ENCODE measurements at places on chromosomes 7 and 10.

GRCh38 chr10:66519616-66520015, 406.2 kb upstream of the LRRTM3 start:
- no peak for DNase-seq

- no peak for DNase-seq
Measured at GRCh38 chr10:690372-691161, 1.1 kb upstream of the DIP2C start.

- no peak for DNase-seq
Measured at GRCh38 chr7:106520962-106521514, 139.9 kb downstream of the CCDC71L start.

DNA sequence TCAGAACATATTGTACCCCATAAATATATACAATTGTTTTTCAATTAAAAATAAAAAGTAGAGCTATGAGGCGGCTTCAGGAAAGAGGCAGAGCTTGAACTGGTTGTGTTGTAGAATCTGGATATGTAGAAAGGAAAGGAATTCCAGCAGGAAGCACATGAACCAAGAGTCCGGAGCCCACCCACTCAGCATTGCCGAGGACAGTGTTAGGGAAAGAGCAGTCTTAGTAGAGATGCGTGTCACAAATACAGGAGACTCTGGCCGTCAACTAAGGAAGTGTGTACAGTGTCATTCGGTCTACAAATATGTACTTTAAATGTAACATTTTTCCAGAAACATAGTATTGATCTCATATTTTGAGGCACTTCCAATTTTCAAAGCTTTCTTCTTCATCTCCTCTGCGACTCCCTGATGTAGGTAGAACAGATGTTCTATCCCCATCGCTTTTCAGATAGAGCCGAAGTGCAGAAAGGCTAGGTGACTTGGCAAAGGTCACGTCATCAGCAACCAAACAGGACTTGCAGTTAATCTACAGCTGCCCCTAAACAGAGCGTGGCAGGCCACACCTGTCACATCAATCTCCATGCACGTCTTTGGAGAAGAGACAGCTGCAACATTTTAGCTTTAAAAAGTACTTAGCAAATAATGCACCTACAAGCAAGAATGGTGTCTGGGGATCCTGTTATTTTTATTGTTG, 25.3 kb upstream of the GJD4 start:
- no peak for DNase-seq

GRCh38 chr10:29306688-29307087, 17.8 kb downstream of the LYZL1 start:
- no peak for DNase-seq

DNA sequence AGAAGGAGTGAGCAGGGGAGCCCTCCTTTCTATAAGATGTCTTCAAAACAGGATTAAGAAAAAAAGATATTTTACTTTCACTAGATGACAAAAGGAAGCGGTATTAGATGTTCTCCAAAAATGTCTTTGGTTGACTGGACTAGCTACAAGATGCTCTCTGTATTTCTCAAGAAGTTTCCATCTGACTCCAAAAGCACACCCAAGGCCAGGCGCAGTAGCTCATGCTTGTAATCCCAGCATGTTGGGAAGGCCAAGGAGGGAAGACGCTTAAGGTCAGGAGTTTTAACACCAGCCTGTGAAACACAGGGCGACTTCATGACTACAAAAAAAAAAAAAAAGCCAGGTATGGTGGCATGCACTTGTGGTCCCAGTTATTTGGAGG, 84.5 kb downstream of the PIP4K2A start:
- DNase-seq = no peak

- DNase-seq = no peak
Measured at GRCh38 chr10:79249186-79250121, 97.8 kb upstream of the PPIF start.

- peak; percentile 72 for DNase-seq
Measured at GRCh38 chr10:17003151-17003550, 126.5 kb downstream of the CUBN start.

DNA sequence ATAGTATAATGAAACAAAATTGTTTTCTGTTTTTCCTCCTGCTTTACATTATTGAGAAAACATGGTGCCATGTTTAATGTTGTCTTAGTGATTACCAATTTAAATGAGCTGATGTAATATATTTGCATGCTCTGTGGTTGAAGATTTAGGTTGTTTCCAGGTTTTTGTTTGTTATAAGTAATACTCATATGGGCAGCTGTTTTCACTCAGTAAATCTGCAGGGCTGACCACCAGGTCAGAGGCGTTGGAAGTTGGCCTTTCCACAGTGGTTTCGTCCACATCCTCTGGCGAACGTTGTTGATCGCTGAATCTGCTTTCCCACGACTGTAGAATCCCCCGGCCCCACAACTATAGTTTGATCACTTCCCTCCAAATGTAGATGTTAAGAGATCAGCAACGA, 21.6 kb upstream of the PURB start:
- DNase-seq = no peak

GRCh38 chr10:123807444-123808035, 84.1 kb downstream of the CPXM2 start:
- DNase-seq = no peak

GRCh38 chr10:35640474-35640873, 1.6 kb downstream of the FZD8 start:
- no peak for DNase-seq

- no peak for DNase-seq
Measured at GRCh38 chr7:20038676-20039075, 178.5 kb downstream of the MACC1 start.

DNA sequence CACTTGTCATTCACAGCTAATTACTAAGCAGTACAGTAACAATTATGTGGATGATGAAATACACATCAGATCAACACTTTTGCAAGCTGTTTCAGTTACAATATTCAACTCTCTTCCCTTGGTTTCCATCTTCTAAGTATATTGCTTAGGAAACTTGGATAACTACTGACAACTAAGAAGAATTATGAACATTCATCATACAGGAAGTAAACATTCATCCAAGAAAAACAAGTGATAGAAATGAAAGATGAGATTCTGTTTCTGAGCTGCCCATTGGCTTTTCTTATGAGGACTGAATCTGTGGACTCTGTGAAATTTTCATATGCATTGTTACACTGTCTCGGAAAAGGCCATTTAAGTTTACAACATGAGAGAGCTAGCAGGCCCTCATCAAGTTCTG, 240.2 kb downstream of the PRKG1 start:
- no peak for DNase-seq

- peak; percentile 8 for DNase-seq
Measured at GRCh38 chr10:15254808-15255648, 86.5 kb upstream of the NMT2 start.

GRCh38 chr10:93412801-93413200, 69.3 kb downstream of the MYOF start:
- no peak for DNase-seq

- no peak for DNase-seq
Measured at GRCh38 chr10:14056610-14057332, 274.0 kb downstream of the FRMD4A start.

GRCh38 chr10:58742141-58742540, 229.5 kb downstream of the BICC1 start:
- DNase-seq = no peak

DNA sequence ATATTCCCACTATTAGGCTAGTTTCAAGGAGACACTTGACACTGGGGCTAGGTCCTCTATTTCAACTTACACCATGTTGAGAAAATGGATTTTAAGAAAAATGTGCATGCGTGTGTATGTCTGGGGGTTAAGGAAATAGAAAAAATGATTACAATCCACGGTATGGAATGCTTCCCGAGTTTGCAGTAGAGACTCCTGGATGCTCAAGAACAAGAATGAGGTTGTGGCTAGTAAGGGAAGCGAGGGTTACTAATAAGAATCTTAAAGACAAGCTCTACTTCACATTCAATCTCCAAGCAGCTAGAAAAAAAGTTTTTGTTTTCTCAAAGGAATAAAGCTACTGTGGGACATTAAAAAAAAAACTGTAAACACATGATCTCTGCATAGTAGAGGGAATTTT, 54.7 kb downstream of the ANK3 start:
- no peak for DNase-seq

DNA sequence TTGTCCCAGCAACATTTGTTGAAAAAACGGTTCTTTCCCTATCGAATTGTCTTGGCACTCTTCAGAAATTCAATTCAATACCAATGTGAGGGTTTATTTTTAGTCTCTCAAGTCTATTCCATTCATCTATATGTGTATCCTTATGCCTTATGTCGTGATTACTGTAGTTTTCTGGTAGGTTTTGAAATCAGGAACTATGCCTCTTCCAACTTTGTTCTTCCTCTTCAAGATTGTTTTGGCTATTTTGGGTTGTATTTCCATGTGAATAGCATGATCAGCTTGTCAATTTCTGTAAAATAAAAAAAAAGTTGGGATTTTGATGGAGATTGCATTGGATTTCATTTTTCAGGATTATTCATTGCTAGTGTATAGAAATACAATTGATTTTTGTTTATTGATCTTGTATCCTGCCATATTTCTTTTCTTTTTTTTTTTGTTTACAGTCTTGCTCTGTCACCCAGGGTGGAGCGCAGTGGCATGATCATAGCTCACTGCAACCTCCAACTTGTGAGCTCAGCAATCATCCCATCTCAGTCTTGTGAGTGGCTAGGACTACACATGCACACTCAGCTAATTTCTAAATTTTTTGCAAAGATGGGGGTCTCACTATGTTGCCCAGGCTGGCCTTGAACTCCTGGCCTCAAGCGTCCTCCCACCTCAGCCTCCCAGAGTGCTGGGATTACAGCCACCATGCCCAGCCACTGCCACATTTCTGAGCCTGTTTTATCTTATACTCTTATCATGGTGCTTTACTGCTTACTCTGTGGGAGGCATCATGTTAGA, 46.2 kb upstream of the MKLN1 start:
- DNase-seq = no peak

- no peak for DNase-seq
Measured at GRCh38 chr7:156466272-156466671, 174.3 kb upstream of the RNF32 start.

GRCh38 chr7:43513251-43513650, 69.7 kb upstream of the STK17A start:
- no peak for DNase-seq

DNA sequence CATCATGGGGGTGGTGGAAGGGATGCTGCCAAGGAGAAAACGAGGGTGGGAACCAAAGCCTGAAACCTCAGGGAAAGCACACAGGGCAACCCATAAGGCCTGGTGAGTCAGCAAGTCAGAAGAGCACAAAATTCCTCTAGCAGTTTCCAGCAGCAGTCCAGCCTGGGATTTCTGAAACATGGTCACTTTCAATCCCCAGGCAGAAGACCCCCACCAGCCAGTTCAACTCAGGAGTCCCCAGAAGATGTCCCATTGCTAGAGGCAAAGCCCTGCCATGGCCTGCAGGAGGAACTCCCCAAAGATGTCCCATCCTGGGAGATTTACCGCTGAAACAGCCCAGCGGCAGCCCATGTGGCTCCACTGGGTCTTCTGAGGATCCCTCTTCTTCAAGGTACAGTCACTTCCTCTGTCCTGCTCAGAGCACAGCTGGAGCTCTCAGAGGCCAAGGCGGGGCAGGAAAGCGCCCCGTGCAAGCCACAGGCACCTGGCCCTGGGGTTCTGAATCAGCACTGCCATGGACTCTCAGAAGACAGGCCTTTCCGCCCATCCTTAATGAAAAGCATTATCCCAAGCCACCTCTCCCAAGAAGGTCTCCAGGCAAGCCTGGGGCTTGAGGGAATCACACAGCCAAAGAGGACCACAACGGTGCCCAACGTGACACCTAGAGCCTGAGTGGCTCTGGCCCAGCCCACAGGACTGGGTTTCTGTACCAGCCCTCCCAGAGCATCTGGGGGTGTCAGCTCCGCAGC, 196.9 kb downstream of the GRID1 start:
- DNase-seq = no peak

DNA sequence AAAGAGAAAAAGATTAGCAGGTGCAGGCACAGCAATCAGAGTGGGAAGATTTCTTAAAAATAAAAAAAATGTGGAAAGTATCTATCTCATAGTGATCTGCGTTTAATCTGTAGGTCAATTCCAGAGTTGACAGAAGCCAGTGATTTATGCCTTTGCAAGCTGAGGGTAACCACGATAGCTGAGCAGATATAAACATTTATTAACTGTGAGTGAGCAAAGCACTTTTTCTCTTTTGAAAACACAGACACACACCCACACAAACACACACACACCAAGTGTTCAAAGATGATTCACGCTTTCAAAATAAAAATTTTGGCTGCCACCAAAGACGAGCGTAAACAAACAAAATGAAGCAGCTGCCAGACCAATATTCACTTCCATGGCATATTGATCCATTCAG, 243.2 kb upstream of the SLC26A5 start:
- no peak for DNase-seq

GRCh38 chr10:70109064-70109729, 23.4 kb downstream of the AIFM2 start:
- no peak for DNase-seq

GRCh38 chr10:36725581-36726520, 399.5 kb upstream of the ANKRD30A start:
- no peak for DNase-seq

GRCh38 chr7:16744518-16745250, 8.9 kb upstream of the TSPAN13 start:
- DNase-seq = no peak

DNA sequence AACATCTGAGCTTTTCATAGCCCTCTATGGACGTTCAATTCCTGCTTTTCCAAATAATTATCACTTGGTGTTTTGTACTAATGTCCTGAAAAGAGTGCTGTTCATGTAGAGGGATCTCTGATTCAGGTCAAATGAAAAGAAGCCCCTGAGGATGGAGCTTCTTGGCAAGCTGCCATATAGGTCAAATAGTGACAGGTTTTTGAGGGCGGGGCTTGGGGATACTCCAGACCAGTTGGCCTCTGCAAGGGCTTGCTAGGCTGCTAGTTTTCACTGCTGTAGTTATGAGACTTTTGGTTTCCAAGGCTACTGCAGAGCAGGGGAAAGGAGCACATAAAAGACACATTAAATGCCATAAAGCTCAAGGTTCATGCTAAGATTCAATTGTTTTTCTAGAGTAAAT, 257.2 kb upstream of the CACNA2D1 start:
- DNase-seq = no peak

GRCh38 chr10:91366704-91367103, 43.4 kb upstream of the HECTD2 start:
- no peak for DNase-seq

- no peak for DNase-seq
Measured at GRCh38 chr10:69687426-69687825, 57.4 kb downstream of the FAM241B start.

DNA sequence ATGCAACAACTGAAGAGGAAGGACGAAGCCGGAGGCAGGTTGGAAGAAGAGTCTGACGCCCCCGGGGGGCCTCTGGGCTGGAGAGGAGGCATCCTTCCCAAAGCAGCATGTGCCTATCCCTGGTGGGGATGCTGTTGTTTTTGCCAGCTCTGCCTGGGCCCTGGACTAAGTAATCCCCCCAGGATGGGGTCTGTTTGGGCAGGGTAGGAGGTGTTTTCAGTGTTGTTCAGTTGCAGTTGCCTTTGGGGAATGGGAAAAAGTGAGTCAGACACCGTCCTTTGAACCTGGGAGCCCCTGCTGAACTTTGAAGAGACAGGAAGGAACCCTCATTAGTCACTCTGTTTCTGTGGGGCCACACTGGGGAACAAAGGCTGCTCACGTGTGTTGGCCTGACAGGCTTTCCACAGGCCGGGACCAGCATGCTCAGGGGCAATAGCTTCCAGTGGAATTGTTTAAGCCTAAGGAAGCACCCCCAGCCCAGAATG, 35.2 kb upstream of the GDF10 start:
- DNase-seq = no peak
